ENCODE measurements at places on chromosomes 13 and 19. TPM values are rescaled to one million over a fixed set of nuclear protein-coding genes. Genes with fewer than 3 reads are reported as not detected.

OR7C1 gene
- under 0.01 TPM for total RNA-seq

ZNF555 gene
- total RNA-seq: 5.1 TPM

IGFL1 gene
- not detected for total RNA-seq

ZNF541 gene
- not detected for total RNA-seq

Measured in tracheal epithelial cell (primary cell).